SHP77 (cell line): ENCODE measurements at places on chromosomes 3 and 15.

DNA sequence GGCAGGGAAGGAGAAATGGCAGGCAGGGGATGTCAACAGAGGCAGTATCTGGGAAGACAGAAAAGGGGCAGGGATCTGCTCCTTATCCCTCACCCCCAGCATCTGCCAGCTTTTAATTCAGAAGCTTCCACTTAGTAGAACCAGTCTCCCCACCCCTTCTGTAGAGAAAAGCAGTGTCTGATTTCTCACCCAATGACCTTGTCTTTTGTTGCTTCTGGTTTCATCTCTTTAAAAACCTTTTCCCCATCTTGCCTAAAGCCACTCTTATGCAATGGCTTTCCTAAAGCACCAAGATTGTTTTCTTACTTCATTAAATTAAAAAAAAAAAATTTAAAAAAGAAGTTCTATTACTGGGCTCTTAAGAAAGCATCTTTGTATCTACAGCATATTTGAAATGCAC lies 27.8 kb downstream of the ARHGEF3 start:
- DNase-seq = no peak

- no peak for DNase-seq
Measured at GRCh38 chr15:31346367-31347066, 19.9 kb downstream of the KLF13 start.

DNA sequence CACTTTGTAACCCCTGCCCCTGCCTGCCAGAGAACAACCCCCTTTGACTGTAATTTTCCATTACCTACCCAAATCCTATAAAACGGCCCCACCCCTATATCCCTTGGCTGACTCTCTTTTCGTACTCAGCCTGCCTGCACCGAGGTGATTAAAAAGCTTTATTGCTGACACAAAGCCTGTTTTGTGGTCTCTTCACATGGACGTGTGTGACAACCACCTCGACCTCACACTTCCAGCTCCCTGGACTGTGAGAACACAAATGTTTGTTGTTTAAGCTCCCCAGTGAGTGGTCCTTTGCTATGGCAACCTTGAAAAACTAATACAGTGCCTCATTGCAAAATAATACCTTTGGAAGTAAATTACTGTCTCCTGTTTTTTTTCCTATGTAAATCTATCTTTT lies 299.2 kb upstream of the POU1F1 start:
- DNase-seq = no peak

DNA sequence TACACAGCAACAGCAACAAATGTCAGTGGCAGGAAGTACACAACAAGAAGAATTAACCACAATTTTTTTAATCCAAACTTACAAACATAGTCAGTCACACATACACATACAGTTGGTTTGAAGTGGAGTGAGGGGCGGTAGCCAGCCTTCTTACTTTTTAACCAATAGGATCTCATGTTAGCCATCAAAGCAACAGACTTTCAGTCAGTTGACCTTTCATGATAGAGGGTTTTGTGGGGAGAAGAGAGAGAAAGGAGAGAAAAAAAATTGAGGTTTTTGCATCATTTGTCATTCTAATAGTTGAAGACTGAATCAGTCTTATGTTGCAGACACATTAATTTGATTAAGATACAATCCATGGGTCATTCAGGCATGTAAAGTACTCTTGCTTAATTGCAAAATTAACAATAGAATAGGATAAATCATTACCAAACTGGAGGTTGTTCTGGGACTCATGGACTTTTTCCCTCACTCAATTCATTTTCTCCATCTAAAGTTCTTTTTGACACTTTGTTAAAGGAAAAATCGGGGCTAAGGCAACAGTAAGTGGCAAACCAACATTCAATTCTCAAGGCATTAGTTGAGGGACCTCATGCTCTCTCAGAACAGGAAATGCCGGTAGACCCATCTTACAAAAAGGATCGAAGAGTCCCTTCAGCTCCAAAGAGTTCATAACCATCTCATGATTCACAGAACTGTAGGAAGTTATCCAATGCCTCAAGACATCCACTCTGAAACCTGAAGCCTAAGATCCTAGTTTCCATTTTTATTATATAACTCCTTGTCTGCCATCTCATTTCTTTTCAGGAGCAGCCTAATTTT lies 159.5 kb upstream of the LPP start:
- no peak for DNase-seq

GRCh38 chr3:144252896-144253295 lies 281.3 kb downstream of the DIPK2A start:
- DNase-seq = no peak

GRCh38 chr15:55194256-55194655 lies 2.5 kb downstream of the RSL24D1 start:
- DNase-seq = no peak

DNA sequence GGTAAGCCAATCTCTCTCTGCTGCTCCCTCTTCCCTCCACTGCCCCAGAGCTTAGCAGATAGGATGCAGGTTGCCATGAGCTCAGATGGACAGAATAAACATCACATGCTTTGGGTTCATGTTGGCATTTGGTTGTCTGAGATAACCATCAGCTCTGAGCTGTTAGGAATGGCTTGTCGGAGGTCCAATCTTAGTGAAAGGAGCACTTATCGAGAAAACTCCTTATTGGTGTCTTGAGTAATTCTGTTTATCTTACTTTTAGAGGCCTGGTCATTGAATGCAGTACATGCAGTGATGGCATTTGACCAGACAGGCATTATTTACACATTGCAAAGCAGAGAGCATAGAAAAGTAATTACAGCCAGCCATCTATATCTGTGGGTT lies 99.7 kb downstream of the CEMIP start:
- no peak for DNase-seq

GRCh38 chr3:17808994-17809393 lies 66.6 kb upstream of the TBC1D5 start:
- DNase-seq = no peak

- DNase-seq = no peak
Measured at GRCh38 chr15:62456011-62456920, 291.2 kb upstream of the C2CD4B start.

GRCh38 chr15:61327019-61327631 lies 98.0 kb upstream of the RORA start:
- peak; percentile 62 for DNase-seq

DNA sequence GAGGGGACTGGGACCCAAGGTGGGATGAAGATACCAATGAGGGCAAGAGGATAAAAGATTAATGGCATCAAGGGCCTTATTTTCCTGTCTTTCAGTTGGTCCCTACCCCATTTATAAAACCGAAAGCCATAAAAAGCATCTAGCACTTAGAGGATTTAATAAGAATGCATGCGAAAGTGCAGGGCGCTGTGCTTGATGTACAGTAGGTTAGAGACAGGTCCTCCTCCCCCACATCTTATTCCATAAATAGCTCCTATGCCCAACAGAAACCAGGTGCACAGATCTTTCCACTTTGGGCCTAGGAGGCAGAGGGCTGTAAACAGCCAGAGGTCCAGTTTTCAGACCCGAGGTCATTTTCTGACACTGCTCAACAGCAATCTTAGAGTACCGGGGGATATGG lies 1.2 kb downstream of the LPCAT4 start:
- DNase-seq = no peak

DNA sequence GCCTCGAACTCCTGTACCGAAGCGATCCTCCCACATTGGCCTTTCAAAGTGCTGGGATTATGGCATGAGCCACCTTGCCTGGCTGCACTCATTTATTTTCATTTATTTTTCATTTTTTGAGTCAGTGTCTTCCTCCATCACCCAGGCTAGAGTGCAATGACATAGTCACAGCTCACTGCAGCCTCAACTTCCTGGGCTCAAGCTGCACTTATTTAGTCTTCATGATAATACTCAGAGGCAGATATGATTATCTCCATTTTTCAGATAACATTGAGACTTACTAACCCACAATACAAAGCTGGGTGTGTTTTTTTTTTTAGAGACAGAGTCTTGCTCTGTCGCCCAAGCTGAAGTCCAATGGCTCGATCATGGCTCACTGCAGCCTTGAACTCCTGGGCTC lies 10.0 kb downstream of the PRKCI start:
- no peak for DNase-seq
